ENCODE measurements at places on chromosomes 4 and X.

DNA sequence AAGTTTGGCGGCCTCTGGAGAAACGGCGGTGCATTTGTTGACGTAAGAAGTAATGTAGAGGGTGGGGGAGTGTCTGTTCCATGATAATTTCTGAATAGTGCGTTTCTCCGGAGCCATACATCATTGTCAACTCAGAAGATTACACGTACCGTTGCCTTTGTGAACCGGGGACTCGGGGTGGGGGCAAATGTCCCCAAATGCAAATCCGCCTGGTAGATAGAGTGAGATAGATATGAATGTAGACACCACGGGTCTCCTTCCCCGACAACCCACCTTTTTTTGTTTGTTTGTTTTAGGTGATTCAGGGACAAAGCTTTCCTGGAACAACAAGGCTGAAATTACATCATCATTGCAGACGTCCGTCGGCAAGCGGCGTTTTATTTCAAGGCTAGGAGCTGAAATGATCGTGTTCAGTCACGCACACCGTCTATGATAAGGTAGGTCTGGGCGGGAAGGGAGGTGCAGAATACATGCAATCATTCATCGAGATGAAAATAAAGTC, 96.0 kb upstream of the PPP2R3B start:
- no peak for DNase-seq

DNA sequence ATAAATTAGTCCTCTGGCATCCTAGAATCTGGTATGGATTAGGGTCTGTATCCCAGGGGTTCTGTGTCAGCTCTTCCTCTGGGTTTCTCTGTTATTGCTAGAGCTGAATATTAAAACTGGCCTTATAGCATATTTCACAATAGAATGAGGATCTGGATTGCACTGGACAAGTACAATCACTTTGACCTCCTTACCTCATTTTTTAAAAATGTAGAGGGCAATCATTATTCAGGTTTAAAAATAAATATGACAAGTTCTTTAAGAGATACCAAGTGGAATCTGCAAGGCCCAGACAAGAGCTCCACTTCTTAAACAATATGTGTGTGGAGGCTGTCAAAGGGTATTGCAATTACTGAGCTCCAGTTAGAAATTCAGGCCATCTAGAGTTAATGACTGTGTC, 1.4 kb downstream of the PALLD start:
- DNase-seq = no peak

GRCh38 chrX:7542587-7543380, 300.2 kb upstream of the VCX start:
- no peak for DNase-seq

GRCh38 chr4:112927544-112927943, 121.9 kb upstream of the ANK2 start:
- no peak for DNase-seq

- DNase-seq = peak; percentile 53
These were observed 1523.7 kb downstream of the ARAP2 start for GRCh38 chr4:34720571-34720970.

DNA sequence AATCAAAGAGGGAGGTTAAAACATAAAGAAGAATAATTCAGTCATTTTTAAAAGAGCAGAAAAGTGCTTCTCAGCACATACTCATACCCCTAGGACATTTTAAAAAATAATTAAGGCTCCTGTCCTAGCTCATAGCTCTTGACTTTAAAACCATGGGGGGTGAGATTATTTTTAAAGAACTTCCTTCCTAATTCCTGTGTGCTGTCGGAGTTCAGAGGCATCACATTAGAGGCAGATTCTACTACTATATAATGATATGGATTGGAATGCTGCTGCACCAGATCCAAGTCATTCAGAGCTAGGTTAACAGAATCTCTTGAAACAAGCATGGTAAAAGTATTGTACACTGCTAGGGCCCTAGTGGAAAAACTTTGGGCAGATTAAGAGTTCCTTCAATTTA, 456.5 kb upstream of the ADGRL3 start:
- no peak for DNase-seq

DNA sequence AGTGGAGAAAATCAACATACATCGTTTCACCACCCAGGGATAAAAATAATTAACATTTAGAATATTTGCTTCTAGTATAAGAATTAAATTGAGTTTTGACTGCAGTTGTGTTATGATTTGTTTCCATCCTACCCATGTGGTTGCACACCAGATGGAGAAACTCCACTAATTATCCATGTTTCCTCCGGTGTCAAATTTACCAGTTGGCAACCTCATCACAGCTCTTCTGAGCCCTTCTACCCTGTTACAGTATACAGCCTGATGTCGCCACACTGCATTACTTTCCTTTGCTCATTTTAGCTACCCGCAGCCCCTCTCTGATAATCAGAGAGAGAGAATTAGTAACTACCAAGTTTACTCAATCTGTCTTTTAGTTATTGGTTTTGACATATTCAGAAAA, 411.2 kb downstream of the DTHD1 start:
- DNase-seq = no peak

DNA sequence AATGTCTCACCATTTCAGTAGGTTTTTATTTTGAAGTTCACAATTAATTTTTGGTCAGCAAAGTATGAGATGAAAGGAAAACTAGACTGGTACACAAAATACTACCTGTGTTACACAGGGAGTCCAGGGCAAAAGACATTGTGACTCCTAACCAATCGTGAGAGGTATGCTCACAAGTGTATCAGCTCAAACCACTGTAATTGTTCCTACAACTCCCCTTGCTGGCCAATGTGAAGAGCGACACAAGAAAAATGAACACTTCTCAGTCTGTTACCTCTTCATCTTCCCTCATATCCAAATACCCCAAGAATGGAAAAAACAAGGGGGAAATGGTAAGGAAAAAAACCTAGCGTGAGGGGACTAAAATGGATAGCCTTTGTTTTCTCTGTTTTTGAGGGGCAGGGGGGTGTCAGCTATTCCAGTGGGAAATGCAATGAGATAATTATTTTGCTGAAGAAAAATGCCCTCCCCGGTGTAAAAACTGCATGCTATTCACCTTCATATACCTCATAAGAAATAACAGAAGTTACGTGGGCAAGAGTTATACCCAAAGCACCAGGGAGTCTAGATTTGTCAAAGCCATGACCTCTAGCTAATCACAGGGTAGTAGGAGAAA, 30.6 kb upstream of the NSUN7 start:
- DNase-seq = peak; percentile 21

- DNase-seq = no peak
These were observed 1.7 kb downstream of the GPRIN3 start for GRCh38 chr4:89305712-89306437.

DNA sequence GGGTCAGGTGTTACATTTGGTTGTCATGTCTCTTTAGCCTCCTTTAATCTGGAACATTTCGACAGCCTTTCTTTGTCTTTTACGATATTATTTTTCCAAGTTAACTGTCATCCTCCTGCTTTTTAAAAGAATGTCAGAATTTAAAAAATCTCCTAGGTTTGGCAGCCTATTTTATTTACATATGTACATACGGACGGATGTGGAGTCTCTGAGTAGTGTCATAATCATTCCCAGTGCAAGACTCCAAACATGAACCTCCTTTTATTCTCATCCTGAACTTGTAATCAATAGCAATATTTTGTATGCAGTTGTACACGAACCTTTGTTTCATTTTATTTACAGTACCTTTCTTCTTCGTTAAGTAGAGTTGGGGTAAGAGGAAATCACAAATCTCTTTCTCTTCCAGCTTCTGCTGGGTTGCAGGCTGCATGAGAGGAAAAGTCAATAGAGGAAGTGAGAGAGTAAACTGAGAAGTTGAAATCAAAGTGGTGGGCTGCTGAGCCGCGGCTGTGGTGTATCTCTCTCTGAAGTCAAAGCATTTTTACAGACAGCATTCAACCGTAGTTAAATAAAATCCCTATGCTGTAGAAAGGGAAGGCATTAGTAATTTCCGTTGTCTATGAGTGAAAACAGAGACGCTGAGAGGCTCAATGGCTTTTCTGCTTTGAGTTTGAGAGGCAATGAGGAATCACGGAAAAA, 53.9 kb upstream of the RPS6KA3 start:
- DNase-seq = peak; percentile 15

GRCh38 chrX:15985937-15986336, 131.3 kb upstream of the AP1S2 start:
- DNase-seq = no peak

GRCh38 chrX:139290310-139290709, 240.2 kb upstream of the F9 start:
- DNase-seq = no peak

All from right lung (tissue), 10 donors.